ENCODE measurements at places on chromosomes 6 and 20.

GRCh38 chr20:51739722-51740249 lies 28.4 kb downstream of the ATP9A start:
- DNase-seq = no peak

DNA sequence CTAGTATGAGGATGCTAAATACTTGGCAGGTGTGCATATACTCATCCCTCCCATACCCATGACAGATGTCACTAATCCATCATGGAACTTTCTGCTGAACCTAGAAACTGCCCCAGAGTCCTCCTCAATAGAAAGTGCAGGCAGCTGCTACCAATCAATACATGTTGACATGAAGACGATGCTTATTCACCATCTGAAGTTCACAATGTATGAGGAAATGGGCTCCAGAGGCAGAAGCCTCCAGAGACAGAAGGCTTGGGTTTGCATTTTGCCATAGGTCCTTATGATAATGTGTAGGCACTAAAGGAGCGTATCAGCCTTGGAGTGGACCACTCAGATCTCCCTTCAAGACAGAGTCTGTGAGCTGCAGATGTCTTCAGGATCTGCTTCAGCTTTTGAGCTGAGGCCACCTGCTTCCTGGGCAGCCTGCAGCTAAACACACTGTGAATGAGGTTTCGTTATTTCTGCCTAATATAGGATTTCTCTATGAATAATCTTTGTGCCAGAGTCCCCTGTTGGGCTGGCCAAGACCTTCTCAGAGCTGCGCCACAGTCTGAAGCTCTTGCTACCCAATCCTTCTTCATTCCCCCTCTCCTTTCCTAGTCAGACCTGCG lies 7.5 kb upstream of the KIAA1755 start:
- no peak for DNase-seq

- no peak for DNase-seq
These were observed 25.3 kb downstream of the SERAC1 start for GRCh38 chr6:158142789-158143188.

- DNase-seq = no peak
These were observed 276.5 kb downstream of the CDKAL1 start for GRCh38 chr6:20810727-20811108.

- no peak for DNase-seq
These were observed 5.1 kb downstream of the ACAT2 start for GRCh38 chr6:159766906-159767305.

- DNase-seq = no peak
These were observed 17.3 kb upstream of the TENT5A start for GRCh38 chr6:81769824-81770223.
